ENCODE measurements at places on chromosomes 5 and 9. TPM values are rescaled to one million over a fixed set of nuclear protein-coding genes. Genes with fewer than 3 reads are reported as not detected.

PNPLA7 gene
- under 0.01 TPM for total RNA-seq

PCA3 gene
- total RNA-seq: not detected

GRCh38 chr5:140011297-140011802 lies 31.7 kb downstream of the NRG2 start:
- peaks cover 26% of the 10 kb centered on the region for H3K27me3 ChIP-seq
- DNase-seq: peak; percentile 1
- no peak overlapping the region for H3K4me3 ChIP-seq
- H3K27ac ChIP-seq: no peak overlapping the region
- no peaks in the 10 kb centered on the region for H3K36me3 ChIP-seq

DNA sequence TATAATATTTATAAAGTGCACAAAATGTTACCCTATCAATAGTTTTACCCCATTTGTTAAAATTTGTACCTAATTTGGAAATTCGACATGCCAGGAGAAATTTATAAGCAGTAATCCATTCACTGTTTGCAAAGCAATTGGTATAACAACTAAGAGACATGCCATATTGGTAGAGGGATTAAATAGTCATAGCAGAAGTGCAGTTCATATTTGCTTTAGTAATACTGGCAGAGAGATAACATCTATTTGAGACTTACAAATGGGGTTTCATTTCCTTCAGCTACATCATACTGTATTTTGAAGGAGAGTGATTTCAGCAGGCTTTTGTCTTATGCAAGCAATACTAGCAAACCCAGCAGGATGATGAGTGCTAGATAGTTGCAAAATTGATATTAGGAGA lies 610.4 kb upstream of the CDH10 start:
- H3K4me3 ChIP-seq: no peak overlapping the region
- no peak for DNase-seq
- no peaks in the 10 kb centered on the region for H3K36me3 ChIP-seq
- no peaks in the 10 kb centered on the region for H3K27me3 ChIP-seq

DNA sequence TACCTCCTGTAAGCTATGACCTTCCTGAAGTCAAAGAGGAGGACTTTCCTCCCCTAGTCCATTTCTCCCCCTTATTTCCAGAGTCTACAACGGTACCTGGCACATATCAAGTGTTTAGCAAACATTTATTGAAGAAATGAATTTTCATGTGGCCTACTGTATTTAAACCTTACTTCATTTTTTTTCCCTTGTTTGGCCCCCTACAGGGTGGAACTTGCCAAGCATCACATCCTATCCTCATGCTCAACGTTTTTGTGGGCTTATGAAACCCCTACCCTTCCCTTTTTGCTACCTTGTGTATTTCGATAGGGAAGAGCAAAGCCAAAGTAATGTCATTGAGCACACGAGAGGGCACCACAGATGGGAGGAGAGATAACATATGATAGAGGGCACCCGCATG lies 1857.8 kb upstream of the WWC1 start:
- no peaks in the 10 kb centered on the region for H3K27me3 ChIP-seq
- H3K4me1 ChIP-seq: no peaks in the 10 kb centered on the region
- H3K4me3 ChIP-seq: no peak overlapping the region
- H3K27ac ChIP-seq: no peak overlapping the region

DNA sequence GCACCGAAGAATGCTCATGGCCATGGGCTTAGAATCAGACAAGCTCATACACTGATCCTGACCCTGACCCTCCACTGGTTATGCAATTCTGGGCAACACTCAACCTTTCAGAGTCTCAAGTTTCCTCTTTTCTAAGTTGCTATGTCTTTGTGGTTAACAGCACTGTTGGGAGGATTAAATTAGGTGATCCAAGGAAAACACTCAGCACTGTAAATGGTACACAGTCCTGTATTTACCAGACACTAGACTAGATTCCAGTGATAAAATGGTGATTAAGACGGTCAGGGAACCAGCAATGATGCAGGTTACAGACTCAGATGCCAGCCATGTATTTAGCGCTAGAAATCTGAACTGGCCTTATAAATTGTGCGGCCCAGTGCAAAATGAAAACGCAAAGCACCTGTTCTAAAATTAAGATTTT lies 8.1 kb downstream of the ARL15 start:
- H3K27ac ChIP-seq: no peak overlapping the region
- H3K36me3 ChIP-seq: no peaks in the 10 kb centered on the region
- peak; percentile 37 for DNase-seq
- H3K27me3 ChIP-seq: no peaks in the 10 kb centered on the region
- no peaks in the 10 kb centered on the region for H3K4me1 ChIP-seq
- no peak overlapping the region for H3K4me3 ChIP-seq

RNF224 gene
- total RNA-seq: not detected

GRCh38 chr5:139863855-139864558 lies 68.4 kb downstream of the PSD2 start:
- H3K4me3 ChIP-seq: no peak overlapping the region
- H3K36me3 ChIP-seq: no peaks in the 10 kb centered on the region
- H3K27me3 ChIP-seq: peaks cover 68% of the 10 kb centered on the region

PCDHGC3 gene
- 21.9 TPM for total RNA-seq

DNA sequence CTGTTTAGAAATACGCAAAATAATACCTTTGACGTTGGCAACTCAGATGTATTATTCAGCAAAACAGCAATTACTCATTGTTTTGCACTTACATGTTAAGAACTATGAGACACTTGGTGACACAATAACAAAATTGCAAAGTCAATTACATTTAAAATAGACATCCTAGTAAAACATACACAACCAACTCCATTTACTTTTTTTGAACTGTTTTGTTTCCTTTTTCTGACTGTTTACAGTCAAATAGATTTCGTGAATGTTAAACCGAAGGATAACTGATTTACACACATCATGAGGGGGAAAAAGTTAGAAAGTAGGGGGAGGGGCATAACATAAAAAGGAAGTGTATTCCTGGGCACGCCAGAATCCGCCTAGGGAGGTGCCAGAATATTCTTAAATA lies 220.1 kb downstream of the MEF2C start:
- peaks cover 59% of the 10 kb centered on the region for H3K27me3 ChIP-seq
- no peaks in the 10 kb centered on the region for H3K36me3 ChIP-seq
- no peak overlapping the region for H3K4me3 ChIP-seq
- no peak for DNase-seq

DNA sequence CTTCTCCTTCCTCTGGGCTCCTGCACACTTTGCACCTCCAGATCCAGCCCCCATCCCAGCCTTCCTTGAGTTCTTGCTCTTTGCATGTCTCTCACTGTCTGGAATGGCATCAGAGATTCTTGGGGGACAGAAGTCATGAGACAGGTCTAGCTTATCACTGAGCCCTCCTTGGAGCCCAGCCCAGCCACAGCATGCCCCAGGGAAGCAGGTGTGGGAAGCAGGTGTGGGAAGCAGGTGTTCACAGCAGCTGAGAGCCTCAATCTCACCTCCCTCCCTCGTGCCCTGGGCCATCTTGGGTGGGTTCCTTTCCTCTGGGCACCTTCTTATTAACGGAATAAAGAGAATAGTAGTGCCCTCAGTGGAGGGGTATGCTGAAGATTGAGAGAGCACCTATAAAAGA lies 27.2 kb downstream of the SLC6A7 start:
- H3K27me3 ChIP-seq: no peaks in the 10 kb centered on the region
- no peaks in the 10 kb centered on the region for H3K36me3 ChIP-seq
- no peak overlapping the region for H3K4me3 ChIP-seq
- no peaks in the 10 kb centered on the region for H3K4me1 ChIP-seq

- H3K27ac ChIP-seq: no peak overlapping the region
- H3K4me3 ChIP-seq: no peak overlapping the region
- no peaks in the 10 kb centered on the region for H3K27me3 ChIP-seq
These were observed 67.5 kb downstream of the USP20 start for GRCh38 chr9:129902740-129903134.

ITGA2 gene
- 83.6 TPM for total RNA-seq

DNA sequence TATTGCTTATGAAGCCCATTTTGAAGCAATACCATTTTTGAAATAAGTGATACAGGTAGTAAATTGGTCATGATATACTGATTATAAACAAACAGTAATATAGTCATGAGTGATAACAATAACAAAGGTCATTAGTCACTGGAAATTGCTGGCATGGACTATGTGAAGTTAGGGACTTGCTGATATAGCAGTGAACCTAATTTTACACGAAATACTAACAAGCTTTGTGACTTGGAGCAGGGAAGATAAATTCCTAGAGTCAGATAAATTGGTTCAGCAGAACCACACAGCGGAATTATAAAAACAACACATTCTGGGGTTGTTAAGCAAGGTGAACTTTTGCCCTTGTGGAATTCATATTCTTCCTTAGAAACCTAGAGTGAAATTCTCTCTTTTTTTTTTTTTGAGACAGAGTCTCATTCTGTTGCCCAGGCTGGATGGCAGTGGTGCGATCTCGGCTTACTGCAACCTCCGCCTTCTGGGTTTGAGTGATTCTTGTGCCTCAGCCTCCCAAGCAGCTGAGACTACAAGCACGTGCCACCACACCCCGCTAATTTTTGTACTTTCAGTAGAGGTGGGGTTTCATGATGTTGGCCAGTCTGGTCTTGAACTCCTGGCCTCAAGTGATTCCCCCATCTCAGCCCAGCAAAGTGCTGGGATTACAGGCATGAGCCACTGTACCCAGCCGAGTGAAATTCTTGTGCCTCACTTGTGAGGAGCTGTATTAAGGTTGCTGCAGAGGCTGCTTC lies 6.0 kb downstream of the UGCG start:
- H3K27ac ChIP-seq: peak overlapping the region; percentile 55
- peaks cover 29% of the 10 kb centered on the region for H3K4me1 ChIP-seq
- DNase-seq: peak; percentile 70
- peaks cover 14% of the 10 kb centered on the region for H3K36me3 ChIP-seq
- H3K4me3 ChIP-seq: peak overlapping the region; percentile 98

- no peak overlapping the region for H3K27ac ChIP-seq
- no peak overlapping the region for H3K4me3 ChIP-seq
- no peaks in the 10 kb centered on the region for H3K36me3 ChIP-seq
- no peaks in the 10 kb centered on the region for H3K4me1 ChIP-seq
- no peak for DNase-seq
- no peaks in the 10 kb centered on the region for H3K27me3 ChIP-seq
These were observed 638.0 kb downstream of the IRX1 start for GRCh38 chr5:4233671-4234070.

OXCT1 gene
- 24.7 TPM for total RNA-seq

DCTN3 gene
- 122 TPM for total RNA-seq

DNA sequence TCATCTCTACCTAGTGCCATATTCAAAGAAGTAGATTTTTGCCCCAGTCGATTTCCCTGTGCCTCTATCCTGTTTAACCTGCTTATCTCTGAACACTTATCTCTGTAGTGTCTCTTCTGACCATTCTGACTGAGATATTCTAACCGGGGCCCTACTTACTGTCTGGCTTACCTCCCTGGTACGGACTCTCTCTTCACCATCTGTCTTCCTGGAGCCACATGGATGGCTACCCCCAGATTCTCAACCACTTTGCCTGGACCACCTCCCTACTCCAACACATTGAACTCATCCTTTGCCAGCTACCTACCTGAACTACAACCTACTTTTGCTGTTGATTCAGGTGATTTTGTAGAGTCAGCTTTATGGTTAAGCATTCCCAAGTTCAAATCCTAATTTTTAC lies 397.4 kb upstream of the SLC24A2 start:
- H3K27ac ChIP-seq: no peak overlapping the region
- peaks cover 3% of the 10 kb centered on the region for H3K27me3 ChIP-seq
- H3K36me3 ChIP-seq: no peaks in the 10 kb centered on the region
- H3K4me3 ChIP-seq: no peak overlapping the region
- no peaks in the 10 kb centered on the region for H3K4me1 ChIP-seq

GRCh38 chr5:172903790-172904189 lies 55.4 kb upstream of the RPL26L1 start:
- H3K4me3 ChIP-seq: no peak overlapping the region
- peak overlapping the region; percentile 97 for H3K27ac ChIP-seq
- H3K4me1 ChIP-seq: peaks cover 49% of the 10 kb centered on the region
- DNase-seq: peak; percentile 96

NUTM2F gene
- not detected for total RNA-seq

- H3K4me1 ChIP-seq: peaks cover 25% of the 10 kb centered on the region
- H3K27ac ChIP-seq: peak overlapping the region; percentile 97
- H3K36me3 ChIP-seq: peaks cover 15% of the 10 kb centered on the region
- no peak overlapping the region for H3K4me3 ChIP-seq
- peak; percentile 98 for DNase-seq
These were observed 101.7 kb downstream of the UBAP2 start for GRCh38 chr9:33946779-33947535.

CCNI2 gene
- not detected for total RNA-seq

PLGRKT gene
- total RNA-seq: 13.6 TPM

DNA sequence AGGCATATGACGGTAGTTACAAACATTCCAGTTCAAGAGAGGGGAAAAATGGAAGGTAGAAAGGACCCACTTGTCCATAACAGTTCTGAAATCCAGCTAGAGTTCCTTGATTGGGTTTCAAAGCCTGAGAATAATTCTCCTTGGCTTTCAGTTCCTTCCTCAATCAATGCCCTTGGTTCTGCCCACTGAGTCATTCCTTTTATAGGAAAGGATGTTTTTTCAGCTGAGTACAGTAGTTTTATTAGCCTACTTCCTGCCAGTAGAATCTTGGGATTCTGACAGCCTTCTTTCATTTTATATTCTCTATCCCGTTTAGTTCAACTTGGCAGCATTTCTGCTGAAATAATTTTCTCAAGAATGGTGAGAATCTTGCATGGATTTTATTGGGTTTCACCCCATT lies 386.9 kb upstream of the SMC2 start:
- no peak for DNase-seq
- no peaks in the 10 kb centered on the region for H3K4me1 ChIP-seq
- no peak overlapping the region for H3K27ac ChIP-seq
- H3K4me3 ChIP-seq: no peak overlapping the region
- no peaks in the 10 kb centered on the region for H3K36me3 ChIP-seq

ZNF608 gene
- 15.1 TPM for total RNA-seq

DNA sequence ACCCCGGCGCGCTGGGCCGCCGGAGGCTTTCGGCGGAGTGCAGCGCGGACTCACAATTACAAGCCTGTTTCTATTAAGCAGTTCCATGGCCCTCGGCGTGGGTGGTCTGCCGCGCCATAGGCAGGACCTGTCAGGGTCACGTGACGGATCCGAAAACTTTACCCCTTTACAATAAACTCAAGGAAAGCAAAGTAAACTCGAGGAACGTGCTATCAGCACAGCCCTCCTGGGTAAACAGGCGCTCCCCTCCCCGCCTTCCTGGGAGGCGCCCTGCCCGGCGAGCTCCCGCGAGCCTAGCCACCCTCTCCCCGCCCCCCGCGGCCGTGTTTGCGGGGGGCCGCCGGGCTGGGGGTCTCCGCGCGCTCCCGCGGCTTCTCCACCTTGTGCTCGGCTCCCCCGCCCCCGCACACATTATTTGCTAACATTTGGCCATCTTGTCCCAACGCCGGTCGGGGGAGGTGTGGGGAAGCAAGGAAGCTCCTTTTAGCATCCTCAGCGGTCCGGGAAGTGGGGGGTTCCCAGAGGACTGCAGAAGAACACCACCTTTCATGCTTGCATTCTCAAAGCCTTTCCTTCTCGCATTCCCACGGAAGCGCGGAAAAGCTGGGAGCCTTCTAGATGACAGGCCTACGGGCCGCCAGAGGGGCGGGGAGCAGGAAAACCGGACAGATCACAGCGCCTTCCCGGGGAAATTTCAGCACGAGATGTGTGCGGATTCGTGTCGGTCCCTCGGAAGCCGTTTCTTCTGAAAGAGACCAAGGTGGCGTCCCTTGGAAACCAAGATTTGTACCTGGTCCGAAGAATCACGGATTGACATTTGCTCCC lies at the start of gene PTCH1:
PTCH1 (minus strand) TSS at position 238 of the 825 bp plus-strand sequence.
- DNase-seq: peak; percentile 52
- H3K4me1 ChIP-seq: peaks cover 4% of the 10 kb centered on the region
- H3K27ac ChIP-seq: 0 out of 2 replicates have a peak within 1 kb of the TSS, but pooled peaks have one; percentile 12
- no peaks in the 10 kb centered on the region for H3K36me3 ChIP-seq
- H3K27me3 ChIP-seq: peaks cover 28% of the 10 kb centered on the region
- H3K4me3 ChIP-seq: peak within 1 kb of the TSS; percentile 58

- peaks cover 4% of the 10 kb centered on the region for H3K4me1 ChIP-seq
- H3K27ac ChIP-seq: no peak overlapping the region
- H3K27me3 ChIP-seq: no peaks in the 10 kb centered on the region
- H3K4me3 ChIP-seq: no peak overlapping the region
- DNase-seq: no peak
These were observed 26.9 kb upstream of the CEP120 start for GRCh38 chr5:123450114-123450513.

Measured in IMR-90 (cell line).